ENCODE measurements at places on chromosomes 4 and X.

- DNase-seq = no peak
These were observed 770.4 kb upstream of the NDST4 start for GRCh38 chr4:115883847-115884246.

GRCh38 chr4:80878218-80878617, 152.3 kb upstream of the BMP3 start:
- peak; percentile 11 for DNase-seq

DNA sequence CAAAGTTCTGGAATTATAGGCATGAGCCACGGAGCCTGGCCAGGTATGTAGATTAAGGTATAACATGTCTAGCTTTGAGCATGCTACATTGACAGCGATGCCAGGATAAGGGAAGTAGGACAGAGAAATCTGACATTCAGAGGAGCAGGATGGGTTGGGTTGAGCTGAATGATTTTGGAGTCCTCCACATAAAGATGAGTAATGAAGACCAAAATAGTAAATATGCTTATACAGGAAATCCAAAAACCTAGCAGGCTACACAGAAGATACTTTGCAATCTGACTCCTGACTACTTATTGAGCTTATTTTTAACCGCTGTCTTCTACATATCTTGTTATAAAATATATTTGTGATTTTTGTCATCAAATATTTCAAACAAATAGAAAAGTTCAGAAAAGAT, 69.7 kb downstream of the PDGFC start:
- DNase-seq = peak; percentile 21

- DNase-seq = no peak
These were observed 56.5 kb upstream of the PROM1 start for GRCh38 chr4:16140231-16140878.

- DNase-seq = no peak
These were observed 9.5 kb downstream of the GABRB1 start for GRCh38 chr4:47040828-47041227.

DNA sequence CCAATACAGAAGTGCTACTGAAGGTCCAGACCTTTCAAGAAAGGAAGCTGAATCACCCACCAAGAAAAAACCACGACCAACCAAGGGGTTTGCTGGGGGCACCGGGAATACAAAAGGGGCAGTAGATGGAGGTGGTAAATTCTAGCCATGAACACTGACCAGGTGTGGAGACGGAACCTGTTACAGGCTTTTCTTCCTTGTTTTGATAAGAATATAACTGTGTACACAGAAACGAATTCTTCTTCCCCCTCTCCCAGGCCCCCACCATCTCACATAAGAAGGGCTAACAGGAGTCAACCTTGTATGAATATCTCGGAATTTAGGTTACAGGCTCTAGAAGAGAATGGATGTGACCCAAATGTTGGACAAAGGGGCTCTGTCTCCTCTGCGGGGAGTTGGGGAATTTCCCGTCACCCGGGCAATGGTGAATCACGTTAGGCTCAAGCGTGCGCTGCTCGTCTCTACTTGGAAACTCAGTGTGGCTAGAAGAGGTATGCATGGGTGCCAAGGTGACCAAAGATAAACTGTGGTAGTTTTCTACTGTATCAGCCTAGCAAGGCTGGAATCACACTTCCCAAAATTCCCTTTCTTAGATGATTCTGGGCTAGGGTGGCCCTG, 87.0 kb downstream of the AFAP1 start:
- DNase-seq = peak; percentile 55

GRCh38 chr4:36330796-36331195, 49.4 kb downstream of the DTHD1 start:
- no peak for DNase-seq

GRCh38 chr4:72118017-72118416, 86.2 kb downstream of the NPFFR2 start:
- no peak for DNase-seq

GRCh38 chr4:158599150-158599549, 72.5 kb downstream of the C4orf46 start:
- DNase-seq = no peak

GRCh38 chr4:107791902-107792301, 32.8 kb upstream of the SGMS2 start:
- DNase-seq = peak; percentile 12

DNA sequence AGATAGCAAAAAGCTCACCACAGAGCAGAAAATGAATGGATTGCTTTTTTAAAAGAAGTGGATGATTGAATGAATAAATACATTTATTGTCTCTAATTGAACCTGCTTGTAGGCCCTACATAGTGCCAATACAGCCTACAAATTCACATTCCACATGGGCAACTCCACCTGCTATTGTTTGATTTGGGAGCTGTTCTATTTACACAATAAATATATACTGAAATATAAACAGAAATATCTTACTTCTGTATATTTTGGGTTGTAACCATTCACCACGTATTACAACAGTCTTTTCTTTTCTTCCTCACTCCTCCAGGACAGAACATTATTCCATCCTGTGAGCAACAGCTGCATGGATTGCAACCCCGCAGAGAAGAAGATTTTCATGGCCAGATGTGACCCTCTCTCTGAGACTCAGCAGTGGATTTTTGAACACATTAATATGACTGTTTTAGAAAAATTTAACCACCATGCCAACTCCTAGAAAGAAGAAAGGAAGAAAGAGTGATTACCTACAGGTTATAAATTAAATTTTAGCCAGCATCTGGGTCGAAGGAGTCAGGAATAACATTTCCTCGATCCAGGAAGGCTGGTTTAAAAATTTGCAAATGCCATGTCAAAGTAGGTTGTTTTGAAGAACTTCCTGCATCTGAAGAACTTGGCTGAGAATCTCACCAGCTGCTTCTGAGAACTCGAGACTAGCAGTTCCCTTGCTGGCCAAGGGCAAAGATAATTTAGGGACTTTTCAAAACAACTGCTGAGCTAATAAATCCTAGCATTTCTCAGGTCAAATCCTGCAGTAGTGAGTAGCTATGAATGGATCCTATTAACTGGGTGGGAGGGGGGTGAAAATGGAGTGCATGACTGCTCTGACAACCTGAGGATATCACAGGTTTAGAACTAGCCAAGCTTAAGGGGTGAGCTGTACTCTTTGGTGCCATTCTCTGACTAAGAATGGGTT, 128.7 kb upstream of the GALNT7 start:
- DNase-seq = peak; percentile 54

DNA sequence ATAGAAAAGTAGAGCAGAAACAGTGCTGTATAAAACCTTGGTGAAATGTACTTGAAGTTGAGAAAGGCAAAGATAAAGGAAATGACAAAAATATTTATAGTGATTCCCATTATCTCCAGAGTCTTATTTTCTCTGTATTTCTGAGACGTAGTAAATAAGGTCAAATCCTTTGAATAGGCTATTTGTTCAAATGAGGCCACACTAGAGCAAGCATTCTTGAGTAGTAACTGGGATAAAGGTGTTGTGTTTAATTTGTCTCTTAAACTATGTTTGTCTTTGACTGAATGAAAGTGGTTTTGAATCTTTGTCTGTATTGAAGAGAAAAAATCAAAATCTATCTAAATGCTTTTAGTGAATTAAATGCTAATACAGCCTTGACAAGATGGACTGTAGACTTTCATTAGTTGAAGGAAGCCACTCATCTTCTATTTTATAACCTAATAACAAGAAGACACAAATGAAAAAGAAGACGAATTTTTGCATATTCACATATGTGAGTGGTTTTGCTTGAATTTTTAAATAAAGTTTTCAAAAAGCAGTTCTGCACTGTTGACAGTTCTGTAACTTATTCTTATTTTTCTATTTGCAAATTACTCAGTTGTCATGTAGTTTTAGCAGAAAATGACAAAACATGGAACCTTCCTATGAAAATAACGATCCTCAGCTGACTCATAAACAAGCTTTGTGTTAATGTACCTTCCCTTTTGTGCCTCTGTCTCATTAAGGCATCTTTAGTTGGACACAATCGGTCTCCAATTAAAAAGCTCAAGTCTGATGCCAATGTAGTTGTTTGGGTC, 94.8 kb upstream of the PCDH18 start:
- DNase-seq = no peak

- no peak for DNase-seq
These were observed 147.2 kb upstream of the BANK1 start for GRCh38 chr4:101643186-101643837.

GRCh38 chr4:73897380-73898136, 28.4 kb downstream of the CXCL1 start:
- DNase-seq = peak; percentile 93

- no peak for DNase-seq
These were observed 262.2 kb upstream of the PABPC4L start for GRCh38 chr4:134463771-134464170.

DNA sequence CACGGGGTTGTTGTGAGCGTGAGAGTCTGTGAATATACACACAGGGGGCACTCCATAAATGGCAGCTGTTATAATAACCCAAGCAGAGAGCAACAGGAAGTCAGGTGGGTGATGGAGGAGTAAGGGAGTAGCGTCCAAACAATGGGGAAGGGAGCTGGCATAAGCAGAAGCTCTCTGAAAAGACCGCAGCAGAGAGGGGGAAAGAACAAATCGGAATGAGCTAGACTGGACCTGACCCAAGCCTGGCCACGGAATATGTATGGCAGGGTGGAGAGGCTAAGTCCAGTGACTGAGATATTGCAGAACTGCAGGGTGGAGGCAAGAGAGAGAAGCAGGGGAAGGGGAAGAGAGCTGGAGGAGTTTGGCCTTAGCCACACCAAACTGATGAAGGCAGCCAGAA, 6.5 kb upstream of the GJB1 start:
- DNase-seq = peak; percentile 4

DNA sequence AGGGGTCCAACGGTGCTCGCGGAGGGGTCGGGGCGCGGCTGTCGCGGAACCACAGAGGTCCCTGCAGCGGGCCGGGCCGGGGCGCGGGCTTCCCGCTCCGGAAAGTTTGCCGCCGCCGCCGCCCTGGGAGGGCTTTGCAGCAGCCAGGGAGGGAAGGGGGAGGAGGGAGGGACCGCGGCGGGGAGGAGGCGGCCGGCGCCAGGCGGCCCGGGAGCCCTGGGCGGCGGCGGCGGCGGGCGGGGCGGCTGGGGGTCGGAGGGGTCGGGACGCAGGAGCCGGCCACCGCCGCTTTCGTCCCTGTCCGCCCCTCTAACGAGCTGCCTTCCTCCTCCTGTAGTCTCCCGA, 375 bp downstream of the FGFR3 start:
- peak; percentile 16 for DNase-seq

DNA sequence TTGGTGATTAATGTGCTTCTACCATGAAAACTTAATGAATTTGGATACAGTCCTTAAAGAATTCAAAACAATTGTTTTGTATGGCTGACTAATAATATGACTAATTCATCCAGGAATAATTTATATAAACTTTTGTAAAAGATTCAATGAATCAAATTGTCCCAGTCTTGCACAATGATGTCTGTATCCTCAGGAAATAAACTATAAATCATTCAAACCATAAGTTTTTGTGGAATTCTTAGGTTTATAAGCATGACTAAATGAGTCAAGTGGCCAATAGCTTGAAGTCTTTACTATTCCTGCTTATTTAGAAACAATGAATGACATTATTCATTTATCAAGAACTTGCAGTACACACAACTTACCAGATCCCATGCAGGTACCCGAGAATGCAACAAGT, 935.0 kb upstream of the INTU start:
- DNase-seq = peak; percentile 62

- DNase-seq = no peak
These were observed at the start of gene YIPF7 for GRCh38 chr4:44651425-44651824. Gene YIPF7 (minus strand): TSS chr4:44651625. CDS start chr4:44650100, 1,525 bp downstream.

GRCh38 chr4:3440979-3441500, 728 bp upstream of the HGFAC start:
- peak; percentile 8 for DNase-seq

DNA sequence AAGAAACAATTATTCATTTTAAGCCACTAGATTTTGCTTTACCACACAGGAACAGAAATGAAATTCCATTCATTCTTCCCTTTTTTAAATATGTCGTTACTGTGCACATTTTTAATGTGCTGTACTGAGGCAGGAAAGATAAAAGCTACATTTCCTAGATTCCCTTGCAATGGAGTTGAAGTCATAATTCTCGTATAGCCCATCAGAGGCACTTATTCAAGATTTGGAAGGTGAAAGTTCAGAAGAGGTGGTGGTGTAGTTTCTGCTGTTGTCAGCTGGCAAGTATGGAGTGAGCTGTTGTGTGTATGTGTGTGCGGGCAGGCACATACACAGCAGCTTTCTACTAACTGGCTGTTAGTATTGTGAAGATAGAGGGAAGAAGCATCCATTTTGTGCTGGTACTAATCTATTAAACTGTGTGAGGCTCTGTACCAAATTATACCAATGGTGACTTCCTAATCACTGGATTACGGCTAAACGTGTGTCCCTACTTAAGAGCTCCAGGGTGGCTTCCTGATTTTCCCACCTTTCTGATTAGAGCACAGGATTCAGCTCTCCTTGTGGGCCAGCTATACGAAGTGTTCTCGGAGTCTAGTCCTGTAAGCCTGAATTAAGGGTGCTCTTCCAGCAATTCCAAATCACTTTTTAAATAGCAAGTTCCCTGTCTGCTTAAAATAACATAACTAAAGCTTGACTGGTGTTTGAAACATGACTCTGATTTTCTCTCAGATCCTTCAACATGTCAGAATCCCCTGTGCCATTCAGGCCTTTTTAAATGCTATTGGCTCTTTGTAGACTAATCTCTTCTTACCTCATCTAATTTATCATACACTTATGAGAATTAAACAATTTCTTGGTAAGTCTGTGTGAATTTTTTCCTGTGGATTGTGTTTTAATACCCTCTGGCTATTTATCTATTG, 43.8 kb downstream of the PDS5A start:
- DNase-seq = peak; percentile 64

DNA sequence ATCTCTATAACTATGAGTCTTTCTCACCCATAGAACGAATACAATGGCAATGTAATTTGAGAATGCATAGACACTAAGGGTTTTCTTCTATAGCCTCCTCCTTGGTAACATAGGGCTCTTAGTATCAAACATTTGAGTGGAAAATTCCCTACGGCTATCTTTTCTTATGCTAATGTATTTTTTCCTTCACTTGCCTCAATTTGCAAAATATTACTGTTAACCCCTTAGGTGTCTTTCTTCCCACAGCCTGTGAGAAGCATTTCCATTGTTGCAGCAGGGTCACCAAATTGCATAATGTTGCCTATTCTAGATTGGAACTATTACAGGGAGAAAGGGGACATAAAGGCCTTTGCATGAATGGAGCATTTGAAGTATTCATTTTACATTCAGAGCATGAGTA, 140.5 kb upstream of the RAPGEF2 start:
- no peak for DNase-seq

- DNase-seq = no peak
These were observed 145.5 kb upstream of the NAP1L5 start for GRCh38 chr4:88843067-88843685.

DNA sequence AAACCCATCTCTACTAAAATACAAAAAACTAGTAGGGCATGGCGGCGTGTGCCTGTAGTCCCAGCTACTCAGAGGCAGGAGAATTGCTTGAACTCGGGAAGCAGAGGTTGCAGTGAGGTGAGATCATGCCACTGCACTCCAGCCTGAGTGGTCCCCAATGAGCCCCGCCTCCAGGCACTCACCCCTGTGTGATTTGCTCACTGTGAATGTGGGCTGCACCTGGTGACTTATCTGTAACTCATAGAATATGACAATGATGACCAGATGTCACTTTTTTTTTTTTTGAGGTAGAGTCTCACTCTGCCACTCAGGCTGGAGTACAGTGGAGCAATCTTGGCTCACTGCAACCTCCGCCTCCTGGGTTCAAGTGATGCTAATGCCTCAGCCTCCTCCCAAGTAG, 49.0 kb upstream of the HOPX start:
- no peak for DNase-seq

GRCh38 chrX:10972706-10973105, 138.4 kb upstream of the HCCS start:
- peak; percentile 6 for DNase-seq

- peak; percentile 13 for DNase-seq
These were observed 1986.1 kb downstream of the ARAP2 start for GRCh38 chr4:34258176-34258575.

GRCh38 chrX:30787012-30787411, 102.0 kb downstream of the TAB3 start:
- DNase-seq = no peak

Data from fibroblast of pulmonary artery (primary cell).